Fibroblast of villous mesenchyme (primary cell): ENCODE measurements at places on chromosomes 12 and 14. TPM values are rescaled to one million over a fixed set of nuclear protein-coding genes. Genes with fewer than 3 reads are reported as not detected.

DNA sequence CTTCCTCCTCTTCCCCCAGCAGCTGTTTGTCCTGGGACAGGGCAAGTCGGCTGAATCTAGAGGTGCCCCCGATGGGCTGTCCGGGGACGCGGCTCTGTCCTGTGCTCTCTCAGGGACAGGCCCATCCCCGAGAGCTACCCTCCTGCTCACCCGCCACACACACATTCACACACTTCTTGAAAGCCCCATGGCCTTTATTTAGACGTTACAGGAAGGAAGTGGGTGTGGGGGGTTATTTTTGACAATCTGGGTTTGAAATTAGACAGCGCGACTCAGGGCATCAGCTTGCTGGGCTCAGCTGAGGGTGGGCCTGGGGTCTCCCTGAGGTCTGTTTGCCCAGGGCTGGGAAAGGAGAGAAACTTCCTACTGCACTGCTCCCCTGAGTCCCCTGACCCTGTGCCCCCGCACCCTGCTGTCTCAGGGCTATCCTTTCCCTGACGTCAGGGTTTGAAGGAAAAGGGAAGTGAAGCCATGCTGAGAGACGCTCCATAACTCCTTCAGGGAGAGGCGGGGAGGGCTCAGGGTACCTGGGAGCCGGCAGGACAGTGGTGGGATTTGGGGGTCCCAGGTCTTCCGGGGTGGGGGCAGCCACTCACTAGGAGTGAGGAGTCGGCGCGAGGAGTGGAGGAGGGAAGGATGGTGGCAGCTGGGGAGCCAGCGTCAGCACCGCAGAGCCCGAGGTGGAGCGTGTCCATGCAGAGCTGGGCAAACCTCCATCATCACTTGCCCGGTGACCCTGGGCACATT lies 8.1 kb downstream of the PTPN6 start:
- DNase-seq: no peak

- no peak for DNase-seq
These were observed 139.2 kb downstream of the RASSF9 start for GRCh38 chr12:85697003-85697402.

GRCh38 chr12:116559162-116559935 lies at the start of gene MAP1LC3B2:
Gene MAP1LC3B2, plus strand, starts transcription at chr12:116559381. Its CDS starts 16,562 bp downstream, at chr12:116575943.
- peak; percentile 87 for DNase-seq

Gene CTSG
- total RNA-seq: not detected in 2 replicates

- DNase-seq: no peak
These were observed 568 bp upstream of the SIVA1 start for GRCh38 chr14:104752423-104752734.

DNA sequence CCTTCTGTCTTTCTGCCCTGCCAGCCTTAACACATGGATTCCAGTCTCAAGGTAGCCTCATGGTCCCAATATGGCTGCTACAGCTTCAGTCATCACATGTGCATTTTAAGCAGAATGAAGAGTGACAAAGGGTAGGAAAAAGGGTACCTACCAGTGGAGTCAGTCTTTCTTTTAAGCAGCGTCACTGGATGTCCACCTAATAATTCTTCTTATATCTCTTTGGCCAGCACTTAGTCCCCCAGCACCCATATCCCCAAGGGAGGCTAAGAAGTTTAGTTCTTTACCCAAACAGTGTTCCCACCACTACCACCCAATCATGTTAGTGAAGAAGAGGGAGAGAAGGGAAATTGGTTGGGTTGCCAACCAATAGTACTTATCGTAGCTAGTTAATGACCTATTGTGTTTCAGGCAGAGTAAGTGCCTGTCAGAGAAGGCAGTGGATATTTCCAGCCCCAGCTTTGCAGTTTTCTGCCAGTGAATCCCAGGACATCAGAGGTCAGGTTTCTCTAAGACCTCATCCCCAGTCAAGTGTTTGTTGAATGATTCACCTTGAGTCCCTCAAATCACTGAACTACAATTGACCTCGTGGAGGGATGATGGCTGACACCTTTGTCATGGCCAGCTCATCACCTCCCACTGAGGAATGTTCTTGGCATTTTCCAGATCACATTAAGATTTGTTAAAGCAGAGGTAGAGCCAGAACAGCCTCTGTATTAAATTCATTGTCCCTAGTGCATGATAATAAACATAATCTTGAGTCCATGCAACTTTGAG lies 250.9 kb upstream of the CRY1 start:
- DNase-seq: no peak

DNA sequence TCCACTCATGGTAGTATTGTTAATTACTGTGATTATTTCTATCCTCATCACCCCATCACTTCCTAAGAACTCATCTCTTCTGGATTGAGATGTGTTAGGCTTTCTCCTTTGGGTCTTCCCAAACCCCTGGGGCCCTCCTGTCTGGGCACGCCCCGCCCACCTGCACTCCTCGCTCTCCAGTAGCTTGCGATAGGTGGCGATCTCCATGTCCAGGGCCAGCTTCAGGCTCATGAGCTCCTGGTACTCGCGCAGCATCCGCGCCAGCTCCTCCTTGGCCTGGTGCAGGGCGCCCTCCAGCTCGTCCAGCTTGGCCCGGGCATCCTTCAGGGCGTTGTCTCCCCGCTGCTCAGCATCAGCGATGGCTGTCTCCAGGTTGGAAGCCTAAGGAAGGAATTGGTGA lies 6.8 kb downstream of the KRT71 start:
- no peak for DNase-seq

- no peak for DNase-seq
These were observed 72.0 kb upstream of the RESF1 start for GRCh38 chr12:31887109-31887811.

DNA sequence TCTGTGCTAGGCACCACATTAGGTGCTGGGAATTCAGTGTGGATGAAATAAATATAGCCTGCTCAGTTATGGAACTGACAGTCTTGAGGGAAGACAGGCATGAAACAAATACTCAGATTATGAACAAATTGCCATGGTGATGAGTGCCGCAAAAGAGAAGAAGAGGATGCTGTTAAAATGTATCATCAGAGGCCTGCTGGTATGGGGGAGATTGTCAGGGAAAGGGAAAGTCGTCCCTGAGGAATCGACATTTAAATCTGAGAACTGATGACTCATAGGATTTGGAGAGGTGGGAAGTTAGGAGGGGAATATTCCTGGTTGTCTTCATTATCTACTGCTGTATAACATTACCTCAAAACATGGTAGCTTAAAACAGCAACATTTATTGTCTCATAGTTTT lies 42.0 kb downstream of the PPP1R36 start:
- no peak for DNase-seq

DNA sequence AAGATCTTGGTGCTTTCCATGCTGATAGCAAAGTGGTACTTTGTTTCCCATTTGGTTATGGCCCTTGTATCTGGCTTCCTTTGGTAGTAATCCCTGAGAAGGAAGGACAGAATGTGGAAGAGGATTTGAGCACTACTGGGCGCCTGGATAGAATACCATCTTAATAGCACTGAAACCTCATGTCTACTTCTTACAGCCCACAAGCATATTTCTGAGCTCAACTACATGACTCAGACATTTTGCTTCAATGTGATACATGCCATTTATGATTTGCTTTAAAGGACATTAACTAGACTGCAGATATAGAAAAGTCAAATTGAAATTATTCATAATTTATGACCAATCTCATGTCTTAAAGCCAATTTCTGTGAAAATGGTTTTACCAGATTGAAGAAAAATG lies 80.4 kb downstream of the LIN7A start:
- DNase-seq: no peak

GRCh38 chr12:48815126-48816110 lies 2.9 kb upstream of the CACNB3 start:
- peak; percentile 84 for DNase-seq

DNA sequence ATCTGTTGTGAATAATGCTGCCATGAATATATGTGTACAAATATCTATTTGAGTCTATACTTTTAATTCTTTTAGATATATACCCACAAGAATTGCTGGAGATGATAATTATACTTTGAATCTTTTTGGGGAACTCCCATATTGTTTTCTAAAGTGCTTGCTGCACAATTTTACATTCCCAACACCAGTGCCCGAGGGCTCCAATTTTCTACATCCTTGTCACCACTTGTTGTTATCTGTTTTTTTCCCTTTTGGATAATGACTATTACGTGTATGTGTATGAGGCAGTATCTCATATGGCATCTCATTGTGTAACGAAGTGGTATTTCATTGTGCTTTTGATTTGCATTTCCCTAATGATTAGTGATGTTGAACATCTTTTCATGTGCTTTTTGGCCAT lies 127.1 kb downstream of the SUDS3 start:
- no peak for DNase-seq

DNA sequence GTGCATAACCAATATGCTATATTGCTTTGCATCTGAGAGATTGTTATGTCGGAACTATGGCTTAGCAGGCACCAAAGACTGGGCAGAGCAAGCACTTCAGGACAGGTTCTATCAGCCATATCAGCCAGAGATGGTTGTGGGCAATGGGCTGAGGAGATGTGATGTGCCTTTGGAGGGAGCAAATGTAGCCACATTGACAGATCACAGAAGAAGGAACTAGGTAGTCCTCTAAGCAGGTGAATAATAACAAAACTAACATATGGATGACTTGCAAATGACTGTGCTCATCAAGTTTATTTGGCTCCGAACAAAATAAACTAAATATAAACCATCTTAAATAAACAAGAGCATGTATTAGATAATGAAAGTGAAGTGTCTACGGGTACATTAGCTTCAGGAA lies 291.7 kb downstream of the RMST start:
- DNase-seq: no peak

Gene CMTM5
- total RNA-seq: not detected in 2 replicates

Gene HOXC12
- under 0.01 TPM in 2 replicates for total RNA-seq
